ENCODE measurements at places on chromosomes 3 and 15.

- DNase-seq = no peak
- no peaks in the 10 kb centered on the region for H3K4me1 ChIP-seq
- no peak overlapping the region for H3K4me3 ChIP-seq
- no peak overlapping the region for H3K27ac ChIP-seq
These were observed 90.3 kb downstream of the FMN1 start for GRCh38 chr15:33104212-33104611.

DNA sequence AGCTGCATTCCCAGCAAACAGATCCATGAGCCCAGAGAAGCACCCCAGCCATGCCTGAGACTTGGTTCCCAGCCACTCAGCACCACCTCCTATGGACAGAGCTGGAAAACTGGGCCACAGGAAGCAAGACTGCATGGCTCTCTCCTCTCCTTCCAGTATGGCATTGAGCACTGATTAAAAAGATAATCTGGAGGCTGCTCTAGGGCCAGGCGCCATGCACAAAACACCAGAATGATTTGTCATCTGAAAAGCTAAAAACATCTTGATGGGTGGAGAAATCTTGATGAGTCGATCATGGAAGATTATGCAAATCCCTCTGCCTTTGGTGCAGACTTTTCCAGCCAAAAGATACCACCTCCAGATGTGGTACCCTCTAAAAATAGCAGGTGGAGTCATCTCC lies 62.7 kb upstream of the MRPS22 start:
- no peaks in the 10 kb centered on the region for H3K36me3 ChIP-seq
- H3K27ac ChIP-seq = no peak overlapping the region
- DNase-seq = no peak

- no peaks in the 10 kb centered on the region for H3K27me3 ChIP-seq
- H3K4me1 ChIP-seq = no peaks in the 10 kb centered on the region
- H3K27ac ChIP-seq = no peak overlapping the region
- H3K4me3 ChIP-seq = no peak overlapping the region
These were observed 54.0 kb upstream of the NEO1 start for GRCh38 chr15:72998226-72998625.

GRCh38 chr3:51974277-51974962 lies 444 bp upstream of the ABHD14A start:
- H3K27ac ChIP-seq = peak overlapping the region; percentile 73
- H3K27me3 ChIP-seq = no peaks in the 10 kb centered on the region
- no peaks in the 10 kb centered on the region for H3K36me3 ChIP-seq
- peak overlapping the region; percentile 59 for H3K4me3 ChIP-seq
- H3K4me1 ChIP-seq = peaks cover 28% of the 10 kb centered on the region

GRCh38 chr3:182105875-182106274 lies 394.1 kb downstream of the SOX2 start:
- H3K36me3 ChIP-seq = no peaks in the 10 kb centered on the region
- H3K27ac ChIP-seq = no peak overlapping the region
- H3K4me1 ChIP-seq = no peaks in the 10 kb centered on the region
- no peaks in the 10 kb centered on the region for H3K27me3 ChIP-seq
- DNase-seq = no peak

GRCh38 chr3:192817053-192817452 lies 89.7 kb upstream of the FGF12 start:
- no peaks in the 10 kb centered on the region for H3K4me1 ChIP-seq
- no peak overlapping the region for H3K27ac ChIP-seq
- no peaks in the 10 kb centered on the region for H3K36me3 ChIP-seq
- H3K27me3 ChIP-seq = no peaks in the 10 kb centered on the region
- H3K4me3 ChIP-seq = no peak overlapping the region

GRCh38 chr3:128383316-128384235 lies 83.1 kb downstream of the DNAJB8 start:
- no peaks in the 10 kb centered on the region for H3K36me3 ChIP-seq
- no peaks in the 10 kb centered on the region for H3K27me3 ChIP-seq
- no peak overlapping the region for H3K4me3 ChIP-seq
- peak; percentile 93 for DNase-seq
- H3K27ac ChIP-seq = peak overlapping the region; percentile 47
- H3K4me1 ChIP-seq = peaks cover 25% of the 10 kb centered on the region

DNA sequence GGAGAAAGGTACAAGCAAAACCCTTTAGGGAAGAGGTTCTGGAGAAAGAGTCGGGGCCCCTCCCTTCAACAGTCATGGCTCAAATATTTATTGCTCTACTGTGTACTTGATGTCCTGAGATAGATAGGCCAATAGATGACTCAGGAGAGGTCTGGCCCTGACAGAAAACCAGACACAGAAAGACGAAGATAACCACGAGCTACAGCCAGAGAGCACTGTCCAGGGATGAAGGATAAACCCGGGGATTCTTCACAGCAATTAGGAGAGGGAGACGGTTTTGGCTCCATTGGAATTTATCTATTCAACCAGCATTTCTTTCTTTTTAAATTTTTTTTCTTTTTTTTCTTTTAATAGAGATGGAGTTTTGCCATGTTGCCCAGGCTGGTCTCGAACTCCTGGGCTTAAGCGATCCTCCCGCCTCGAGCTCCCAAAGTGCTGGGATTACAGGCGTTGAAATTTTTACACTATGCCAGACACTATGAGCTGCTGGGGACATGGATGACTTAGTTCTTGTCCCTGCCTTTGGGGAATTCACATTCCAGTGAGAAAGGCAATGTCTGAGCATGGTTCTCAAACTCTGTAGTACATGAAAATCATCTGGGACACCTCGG lies 4.6 kb upstream of the CIDEC start:
- no peak for DNase-seq
- H3K4me3 ChIP-seq = no peak overlapping the region
- H3K27ac ChIP-seq = no peak overlapping the region
- H3K36me3 ChIP-seq = no peaks in the 10 kb centered on the region
- no peaks in the 10 kb centered on the region for H3K27me3 ChIP-seq

- DNase-seq = no peak
- no peaks in the 10 kb centered on the region for H3K4me1 ChIP-seq
- no peaks in the 10 kb centered on the region for H3K27me3 ChIP-seq
- H3K36me3 ChIP-seq = no peaks in the 10 kb centered on the region
- no peak overlapping the region for H3K27ac ChIP-seq
- no peak overlapping the region for H3K4me3 ChIP-seq
These were observed 168.5 kb upstream of the FAM3D start for GRCh38 chr3:58835086-58835485.

Data from pancreas (tissue), 10 donors.